ENCODE measurements at places on chromosomes 5 and 9.

DNA sequence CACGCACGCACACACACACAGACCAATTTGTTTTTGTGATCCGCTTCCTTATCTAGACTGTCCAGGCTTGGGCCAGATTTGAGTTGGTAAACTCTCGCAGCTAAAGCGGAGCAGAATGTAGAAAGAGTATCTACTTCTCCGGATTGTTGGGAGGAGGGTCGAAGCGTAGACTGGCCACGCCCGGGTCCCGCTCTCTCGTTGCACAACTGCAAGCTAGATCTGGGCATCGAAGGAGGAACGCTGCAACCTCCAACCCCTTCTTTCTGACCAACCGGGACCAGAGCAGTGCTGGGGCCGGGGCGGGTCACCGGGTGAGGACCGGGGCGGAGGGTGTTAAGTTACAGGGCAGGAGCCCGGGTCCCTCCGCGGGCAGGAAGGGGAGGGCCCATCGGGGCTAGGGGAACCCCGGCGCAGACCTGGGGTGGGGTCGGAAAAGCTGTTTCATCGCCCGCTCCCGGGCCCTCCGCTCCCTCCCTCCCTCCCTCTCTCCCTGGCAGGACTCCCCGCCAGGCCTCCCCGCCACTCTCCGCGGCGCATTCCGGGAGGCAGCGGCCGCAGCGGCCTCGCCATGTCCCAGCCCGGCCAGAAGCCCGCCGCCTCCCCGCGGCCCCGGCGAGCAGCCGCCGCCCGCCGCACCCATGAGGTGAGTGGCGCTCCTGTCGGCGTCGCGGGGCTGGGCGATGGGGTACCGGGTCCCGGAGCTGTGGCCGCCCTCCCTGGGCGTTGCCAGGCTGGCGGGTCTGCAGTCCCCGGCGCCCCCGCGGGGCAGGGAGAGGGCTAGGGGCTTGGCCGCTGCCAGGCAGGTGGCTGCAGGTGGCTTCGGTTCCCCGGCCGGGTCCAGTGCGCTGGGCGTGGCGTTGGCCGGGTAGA, at the start of gene CAST:
Gene CAST, plus strand, starts transcription at position 522 of the 870 bp plus-strand sequence. Its CDS starts 47 bp downstream, at position 569.
- peak; percentile 79 for DNase-seq

GRCh38 chr9:133775951-133776905, 38.1 kb upstream of the SARDH start:
- DNase-seq, result no peak

DNA sequence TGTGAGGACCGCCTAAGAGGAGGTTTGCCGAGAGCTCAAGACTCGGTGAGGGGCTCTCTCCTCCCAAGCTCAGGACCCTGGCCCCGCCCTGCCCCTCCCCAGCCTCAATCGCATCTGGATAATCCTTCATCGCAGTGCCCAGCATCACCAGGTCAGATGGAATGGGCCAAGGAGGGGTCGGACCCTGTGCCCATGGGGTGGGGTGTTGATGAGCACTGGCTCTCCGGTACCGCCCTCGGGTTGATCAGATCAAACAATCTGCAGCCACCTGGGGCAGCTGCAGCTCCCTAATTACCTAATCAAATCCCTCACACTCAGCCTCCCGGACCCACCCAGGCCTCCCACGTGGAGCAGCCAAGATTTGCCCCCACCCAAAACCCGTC, 24.4 kb upstream of the TDRD7 start:
- DNase-seq, result no peak

DNA sequence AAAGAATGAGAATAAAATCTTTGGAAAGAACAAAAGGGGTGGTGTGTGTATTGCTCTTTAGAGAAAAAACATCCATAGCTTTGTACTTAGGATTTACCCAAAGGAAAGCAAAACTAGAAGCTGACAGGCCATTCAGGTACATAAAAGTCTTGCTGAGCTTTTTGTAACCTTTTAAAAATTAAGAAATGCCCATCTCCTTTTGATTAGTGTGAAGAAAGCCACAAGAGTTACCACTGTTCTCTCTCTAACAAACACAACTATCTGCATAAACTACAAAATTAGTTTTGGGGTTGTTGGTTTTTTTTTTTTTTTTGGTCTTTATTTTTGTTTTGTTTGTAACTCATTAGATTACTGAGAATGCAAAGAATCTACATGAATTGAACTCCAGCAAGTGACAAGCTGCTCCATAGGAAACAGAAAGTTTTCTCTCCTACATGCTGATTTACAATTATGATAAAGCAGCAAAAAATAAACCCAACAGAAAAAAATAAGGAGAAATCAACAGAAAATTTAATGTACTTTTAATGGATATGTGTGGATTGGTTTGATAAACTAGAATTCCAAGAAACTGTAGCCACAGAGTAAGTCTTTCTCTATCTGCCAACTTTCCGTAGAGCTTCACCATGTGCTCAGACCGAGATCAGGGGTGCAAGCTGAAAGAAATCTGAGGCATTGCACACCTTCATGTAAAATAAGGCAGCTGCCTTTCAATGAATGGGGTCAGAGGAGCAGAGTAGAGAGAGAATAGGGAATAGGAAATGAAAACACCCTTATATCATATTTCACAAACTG, 12.3 kb downstream of the BAAT start:
- no peak for DNase-seq

DNA sequence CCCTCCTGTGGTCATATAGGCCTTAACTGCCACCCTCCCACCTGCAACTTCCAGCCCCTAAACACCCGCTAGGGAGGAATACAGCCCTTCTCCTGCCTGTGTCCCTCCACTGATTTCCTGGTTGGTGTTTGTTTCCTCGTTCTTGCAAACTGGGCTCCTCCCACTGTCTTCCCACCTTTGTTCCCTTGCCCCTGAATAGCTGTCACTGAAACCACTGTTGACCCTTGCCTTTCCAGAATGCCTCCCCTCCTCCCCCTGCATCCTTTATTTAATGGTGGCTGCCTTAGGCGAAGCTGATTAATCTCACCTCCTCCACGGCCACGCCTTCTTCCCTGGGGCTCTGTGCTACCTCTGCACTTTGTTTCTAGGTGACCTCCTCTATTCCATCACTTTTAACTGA, 626.7 kb downstream of the BNC2 start:
- no peak for DNase-seq

- no peak for DNase-seq
These were observed 604.5 kb upstream of the KLF4 start for GRCh38 chr9:108093773-108094675.

- no peak for DNase-seq
These were observed 36.1 kb downstream of the MARCHF11 start for GRCh38 chr5:16143361-16144049.

GRCh38 chr9:76137931-76138330, 247.5 kb downstream of the PCSK5 start:
- DNase-seq, result no peak

GRCh38 chr9:113359385-113359784, 10.0 kb downstream of the BSPRY start:
- no peak for DNase-seq

- no peak for DNase-seq
These were observed 84.3 kb upstream of the ACTBL2 start for GRCh38 chr5:57566914-57567313.

- DNase-seq, result no peak
These were observed 66.7 kb downstream of the MRPL36 start for GRCh38 chr5:1732945-1733344.

- DNase-seq, result no peak
These were observed 167.7 kb upstream of the TBCA start for GRCh38 chr5:77943851-77944250.

DNA sequence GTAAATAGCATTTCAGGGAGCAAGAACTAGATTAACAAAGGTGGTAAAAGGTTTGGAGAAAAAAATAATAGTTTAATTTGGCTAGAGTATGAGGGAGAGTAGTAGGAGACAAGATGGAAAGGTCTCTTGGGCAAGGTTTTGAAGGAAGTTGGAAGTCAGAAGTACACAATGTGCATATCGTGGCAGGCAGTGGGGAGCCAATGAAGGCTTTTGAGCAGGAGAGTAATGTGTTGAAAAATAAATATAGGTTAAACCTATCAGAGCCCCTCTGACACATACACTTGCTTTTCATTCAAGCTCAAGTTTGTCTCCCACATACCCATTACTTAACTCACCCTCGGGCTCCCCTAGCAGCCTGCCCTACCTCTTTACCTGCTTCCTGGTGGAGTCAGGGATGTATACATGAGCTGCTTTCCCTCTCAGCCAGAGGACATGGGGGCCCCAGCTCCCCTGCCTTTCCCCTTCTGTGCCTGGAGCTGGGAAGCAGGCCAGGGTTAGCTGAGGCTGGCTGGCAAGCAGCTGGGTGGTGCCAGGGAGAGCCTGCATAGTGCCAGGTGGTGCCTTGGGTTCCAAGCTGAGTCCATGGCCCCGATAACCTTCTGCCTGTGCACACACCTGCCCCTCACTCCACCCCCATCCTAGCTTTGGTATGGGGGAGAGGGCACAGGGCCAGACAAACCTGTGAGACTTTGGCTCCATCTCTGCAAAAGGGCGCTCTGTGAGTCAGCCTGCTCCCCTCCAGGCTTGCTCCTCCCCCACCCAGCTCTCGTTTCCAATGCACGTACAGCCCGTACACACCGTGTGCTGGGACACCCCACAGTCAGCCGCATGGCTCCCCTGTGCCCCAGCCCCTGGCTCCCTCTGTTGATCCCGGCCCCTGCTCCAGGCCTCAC, at the start of gene CA9:
Gene CA9, plus strand, starts transcription at position 797 of the 893 bp plus-strand sequence. Its CDS starts 32 bp downstream, at position 829.
- no peak for DNase-seq

- DNase-seq, result no peak
These were observed 19.9 kb downstream of the MGAT1 start for GRCh38 chr5:180782748-180783147.

DNA sequence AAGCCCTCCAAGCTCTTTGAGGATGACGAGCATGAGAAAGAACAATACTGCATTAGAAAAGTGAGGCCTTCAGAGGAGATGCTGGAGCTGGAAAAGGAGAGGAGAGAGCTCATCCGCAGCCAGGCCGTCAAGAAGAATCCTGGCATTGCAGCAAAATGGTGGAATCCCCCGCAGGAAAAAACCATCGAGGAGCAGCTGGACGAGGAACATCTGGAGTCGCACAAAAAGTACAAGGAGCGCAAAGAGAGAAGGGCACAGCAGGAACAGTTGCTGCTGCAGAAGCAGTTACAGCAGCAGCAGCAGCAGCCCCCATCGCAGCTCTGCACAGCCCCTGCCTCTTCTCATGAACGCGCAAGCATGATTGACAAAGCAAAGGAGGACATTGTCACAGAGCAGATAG, 71.2 kb downstream of the C9orf152 start:
- DNase-seq, result no peak

All from T-helper 1 cell (primary cell).